ENCODE measurements at places on chromosomes 6 and 20.

DNA sequence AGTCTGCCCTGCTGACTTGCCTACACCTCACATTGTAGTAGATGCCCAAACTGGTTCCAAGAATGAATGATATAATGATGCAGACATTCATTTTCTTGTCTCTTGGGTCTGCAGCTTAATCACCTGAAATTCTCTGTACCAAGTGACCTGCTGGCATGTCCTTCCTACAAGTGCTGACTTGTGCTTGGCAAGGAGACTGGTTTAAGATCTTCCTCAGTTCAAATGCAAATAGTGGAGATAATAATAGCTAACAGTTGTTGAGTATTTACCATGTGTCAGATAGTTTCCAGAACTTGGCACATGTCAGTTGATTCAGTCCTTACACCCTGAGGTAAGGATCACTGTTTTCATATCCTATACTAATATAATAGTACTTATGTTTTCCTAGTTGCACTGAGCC lies 223.4 kb downstream of the SLC24A3 start:
- DNase-seq, result no peak

DNA sequence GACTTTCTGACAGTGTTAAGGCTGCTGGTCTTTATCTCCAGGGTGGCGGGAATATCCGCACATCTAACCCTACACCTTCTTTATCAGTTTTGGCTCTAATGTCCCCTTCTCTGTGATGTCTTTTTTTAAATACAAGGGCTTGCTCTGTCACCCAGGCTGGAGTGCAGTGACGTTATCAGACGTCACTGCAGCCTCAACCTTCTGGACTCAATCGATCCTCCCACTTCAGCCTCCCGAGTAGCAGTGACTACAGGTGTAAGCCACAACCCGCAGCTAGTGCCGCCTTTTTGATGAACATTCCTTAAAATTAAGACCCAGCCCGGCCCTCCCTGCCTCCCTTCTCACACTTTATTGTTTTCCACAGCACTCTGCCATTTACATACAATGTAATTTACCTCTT lies 120.1 kb upstream of the CDH4 start:
- DNase-seq, result no peak

DNA sequence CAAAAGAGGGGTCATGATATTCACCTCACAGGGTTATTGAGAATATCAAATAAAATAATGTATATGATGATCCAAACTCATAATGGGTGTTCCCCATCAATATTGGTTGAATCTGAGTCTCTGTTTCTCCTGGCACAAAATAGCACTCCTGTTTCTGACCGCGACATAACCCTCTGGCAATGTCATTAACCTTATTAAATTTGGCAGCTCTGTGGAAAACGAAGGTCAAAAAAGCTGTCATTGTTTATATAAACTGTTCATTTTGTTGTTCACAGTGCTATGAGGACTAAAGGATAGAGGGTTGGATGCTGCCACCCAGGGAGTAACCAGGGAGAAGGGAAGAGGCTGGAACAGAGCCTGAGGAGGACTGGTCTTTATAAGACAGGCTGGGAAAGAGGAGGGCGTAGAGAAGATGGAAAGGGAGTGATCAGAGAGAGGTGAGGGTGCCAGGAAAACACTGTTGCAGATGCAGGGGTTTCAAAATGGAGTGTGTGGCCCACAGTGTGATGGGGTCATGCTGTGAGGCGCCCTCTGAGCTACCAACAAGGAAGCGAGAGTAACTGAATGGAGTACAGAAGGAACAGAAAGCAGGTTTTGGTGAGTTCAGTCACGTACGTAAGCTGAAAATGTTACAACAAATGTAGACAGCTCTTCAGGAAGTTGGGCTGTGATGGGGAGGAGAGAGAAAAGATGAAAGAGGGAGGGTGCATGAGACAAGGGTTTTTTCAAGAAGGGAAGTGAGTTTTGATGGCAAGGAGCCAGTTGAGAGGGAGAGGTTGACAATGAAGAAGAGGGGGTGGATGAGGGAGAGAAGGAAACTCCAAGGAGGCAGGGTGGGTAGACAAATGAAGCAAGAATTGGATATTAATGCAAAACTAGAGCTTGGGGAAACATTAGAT lies 251.6 kb upstream of the TAB2 start:
- DNase-seq, result peak; percentile 90

GRCh38 chr6:136962661-136963060 lies 40.6 kb downstream of the SLC35D3 start:
- peak; percentile 66 for DNase-seq

- DNase-seq, result no peak
Observed at GRCh38 chr20:9160331-9160730, 91.4 kb downstream of the PLCB4 start.

- DNase-seq, result no peak
Observed at GRCh38 chr6:169098116-169098515, 155.5 kb downstream of the THBS2 start.

DNA sequence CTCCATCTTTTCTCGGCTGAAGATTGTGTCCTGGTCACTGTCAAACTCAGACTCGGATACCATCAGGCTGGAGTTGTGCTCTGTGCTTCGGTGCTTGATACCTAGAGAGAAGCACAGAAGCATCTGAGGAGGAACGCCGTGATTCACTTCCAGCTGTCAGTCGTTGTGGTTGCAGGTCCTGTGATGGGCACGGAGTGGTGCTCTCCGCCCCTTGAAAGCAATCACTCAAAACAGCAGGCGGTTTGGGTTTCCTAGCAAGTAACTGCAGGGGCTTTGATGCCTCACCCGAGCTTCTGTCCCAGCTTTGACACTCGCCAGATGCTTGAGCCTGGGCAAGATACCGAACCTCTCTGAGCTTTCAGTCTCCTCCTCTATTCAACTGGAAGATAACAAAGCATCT lies 52.5 kb downstream of the ALDH5A1 start:
- no peak for DNase-seq

DNA sequence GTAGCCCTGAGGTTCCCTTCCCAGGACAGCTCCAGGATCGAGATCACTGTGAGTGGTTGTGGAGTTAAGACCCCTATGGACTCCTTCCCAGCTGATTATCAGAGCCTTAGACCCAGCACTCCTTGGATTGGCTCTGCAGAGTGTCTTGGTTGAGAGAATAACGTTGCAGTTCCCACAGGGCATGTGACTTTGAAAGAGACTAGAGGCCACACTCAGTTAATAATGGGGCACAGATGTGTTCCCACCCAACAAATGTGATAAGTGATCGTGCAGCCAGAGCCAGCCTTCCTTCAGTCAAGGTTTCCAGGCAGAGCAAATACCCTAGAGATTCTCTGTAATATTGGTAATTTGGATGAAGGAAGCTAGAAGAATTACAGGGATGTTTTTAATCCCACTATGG lies 5.2 kb upstream of the BTN2A2 start:
- DNase-seq, result no peak

DNA sequence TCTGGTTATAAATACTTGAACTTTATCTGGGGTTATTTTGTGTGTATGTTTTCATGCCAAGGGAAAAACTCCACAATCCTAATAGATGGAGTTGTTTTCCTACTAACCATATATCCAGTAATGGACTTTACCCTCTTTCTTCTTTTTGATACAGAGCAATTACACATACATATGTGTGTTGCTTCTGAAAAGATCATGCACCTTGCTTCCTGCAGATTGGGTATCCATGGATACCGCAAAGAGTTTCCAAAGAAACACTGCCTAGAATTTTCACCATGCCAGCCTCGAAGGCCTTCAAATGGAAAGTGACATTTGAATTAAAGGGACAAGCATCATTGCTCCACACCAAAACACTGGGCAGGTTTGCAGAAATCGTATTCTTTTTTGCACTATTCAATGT lies 26.8 kb downstream of the HDDC2 start:
- DNase-seq, result no peak

GRCh38 chr6:128482642-128483041 lies 37.8 kb downstream of the PTPRK start:
- peak; percentile 98 for DNase-seq

GRCh38 chr20:20083807-20084206 lies 31.5 kb downstream of the CFAP61 start:
- DNase-seq, result peak; percentile 72

GRCh38 chr20:37337208-37337991 lies 8.5 kb upstream of the SRC start:
- no peak for DNase-seq

- DNase-seq, result no peak
Observed at GRCh38 chr6:132888701-132889100, 74.3 kb downstream of the RPS12 start.

DNA sequence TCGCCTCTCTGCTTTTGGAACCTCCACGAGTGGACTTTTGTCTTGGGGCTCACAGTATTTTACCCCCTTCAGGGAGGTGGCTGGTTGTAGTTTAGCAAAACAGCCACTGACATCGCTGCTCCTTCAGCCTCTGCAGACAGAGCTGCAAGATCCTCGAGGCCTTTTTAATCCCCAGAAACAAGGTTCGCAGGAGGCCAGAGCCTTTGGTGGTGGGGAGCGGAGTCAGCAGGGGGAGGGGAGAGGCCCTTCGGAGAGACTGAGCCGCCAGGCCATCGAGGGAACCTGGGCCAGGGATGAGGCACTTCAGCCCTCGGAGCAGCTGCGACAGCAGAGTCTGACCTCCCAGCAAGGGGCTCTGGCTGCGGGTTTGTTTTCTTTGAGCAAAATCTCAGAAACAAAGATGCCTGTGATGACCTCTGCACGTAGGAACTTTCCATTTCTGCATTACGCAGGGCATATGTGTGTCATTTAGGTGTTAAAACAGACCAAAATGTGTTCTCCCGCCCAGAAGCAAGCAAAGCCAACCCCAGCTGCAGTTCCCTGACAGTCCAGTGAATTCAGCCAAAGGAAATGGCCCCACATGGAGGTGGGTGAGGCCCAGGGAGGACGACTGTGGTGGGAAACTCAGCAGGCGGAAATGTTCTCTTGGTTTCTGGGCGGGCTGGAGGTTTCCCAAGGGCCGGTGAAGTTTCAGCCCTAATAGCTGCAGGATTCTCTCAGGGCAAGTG lies 171.2 kb upstream of the SULF2 start:
- no peak for DNase-seq

GRCh38 chr6:15924893-15925292 lies 204.0 kb upstream of the MYLIP start:
- DNase-seq, result no peak

DNA sequence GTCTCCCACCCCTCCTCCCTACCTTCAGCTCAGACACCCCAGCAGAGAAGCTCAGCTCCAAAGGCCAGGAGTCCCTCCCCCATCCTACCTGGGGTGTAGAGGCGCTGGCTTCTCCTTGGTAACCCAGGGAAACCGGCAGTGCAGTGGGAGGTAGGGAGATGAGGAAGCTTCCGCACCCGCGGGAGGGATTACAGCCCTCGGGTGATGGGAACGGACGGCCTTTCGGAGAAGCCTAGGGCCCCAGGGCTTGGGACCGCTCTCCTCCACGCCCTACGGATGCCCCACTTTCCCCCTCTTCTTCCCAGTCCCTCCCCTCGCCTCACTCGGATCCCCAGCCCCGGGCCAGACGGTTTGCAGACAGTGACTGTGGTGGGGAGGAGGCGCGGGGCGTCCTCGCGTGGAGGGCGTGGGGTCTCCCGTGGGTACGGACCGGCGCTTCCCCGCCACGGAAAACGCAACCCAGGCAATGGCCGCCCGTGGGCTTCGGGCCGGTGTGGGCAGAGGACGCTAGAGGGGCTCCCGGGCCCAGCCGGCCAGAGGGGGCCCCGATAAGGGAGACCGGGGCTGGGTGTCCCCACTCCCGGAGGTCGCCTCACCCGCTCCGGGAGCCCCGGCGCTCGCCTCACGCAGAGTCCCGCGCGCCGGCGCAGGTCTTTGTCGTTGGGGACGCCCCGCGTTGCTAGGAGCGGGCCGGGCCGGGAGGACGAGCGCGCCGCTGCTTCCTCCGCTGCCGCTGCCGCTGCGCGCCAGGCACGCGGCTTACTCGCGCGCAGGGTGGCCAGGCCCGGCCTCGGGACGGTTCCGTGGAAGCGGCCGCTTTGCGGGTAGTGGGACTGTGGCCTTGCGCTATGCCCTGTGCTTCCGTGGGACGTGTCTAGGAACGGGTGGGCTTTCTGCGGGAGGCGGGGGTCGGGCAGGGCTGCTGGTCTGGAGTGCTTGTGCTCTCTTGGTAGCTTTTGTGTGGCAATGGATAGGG lies 15.8 kb downstream of the AARS2 start:
- DNase-seq, result no peak

- DNase-seq, result no peak
Observed at GRCh38 chr20:3749087-3749688, 16.7 kb downstream of the HSPA12B start.

- no peak for DNase-seq
Observed at GRCh38 chr6:167341665-167342655, 17.1 kb downstream of the TTLL2 start.

- no peak for DNase-seq
Observed at GRCh38 chr20:41072915-41073314, 44.3 kb downstream of the TOP1 start.

- DNase-seq, result no peak
Observed at GRCh38 chr20:51312480-51312783, 230.1 kb downstream of the NFATC2 start.

DNA sequence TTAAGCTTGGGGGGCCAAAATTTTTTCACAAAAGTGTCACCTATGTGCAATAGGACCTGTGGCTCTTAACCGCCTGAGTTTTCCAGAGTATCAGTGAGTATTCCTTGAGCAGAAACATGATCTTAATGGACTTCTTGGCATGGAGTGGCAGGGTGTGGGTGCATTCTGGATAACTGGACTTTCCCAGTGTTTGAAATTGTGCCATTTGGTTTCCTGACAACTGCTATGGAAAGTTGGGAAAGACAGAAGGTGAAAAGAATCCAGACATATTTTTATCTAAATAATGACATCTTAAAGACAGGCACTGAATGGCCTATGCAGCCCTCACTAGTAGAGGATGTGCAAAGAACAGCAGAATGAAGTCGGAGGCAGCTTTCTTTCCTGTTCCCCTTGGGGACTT lies 34.3 kb upstream of the ADTRP start:
- no peak for DNase-seq

DNA sequence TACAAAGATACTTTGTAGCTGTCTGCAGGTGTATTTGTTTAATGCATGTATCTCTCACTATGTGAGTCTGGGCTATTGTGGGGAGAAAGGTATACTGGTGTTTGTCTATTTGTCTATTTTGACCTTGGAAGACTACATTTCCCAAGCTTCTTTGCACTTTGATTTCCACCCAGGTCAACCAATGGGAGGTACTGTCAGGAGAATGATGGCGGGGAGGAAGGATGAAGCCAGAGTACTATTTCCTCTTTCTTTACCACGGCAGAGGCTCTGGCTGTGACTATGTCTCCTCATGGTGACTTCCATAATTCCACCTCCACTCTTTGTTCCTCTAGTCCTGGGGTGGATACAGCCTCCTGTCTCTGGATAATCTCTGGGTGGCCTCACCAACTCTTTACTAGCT lies 23.1 kb downstream of the LBP start:
- peak; percentile 7 for DNase-seq
